ENCODE measurements at places on chromosomes 5 and 9.

GRCh38 chr5:173328844-173329490 lies 753 bp upstream of the STC2 start:
- DNase-seq, result no peak

DNA sequence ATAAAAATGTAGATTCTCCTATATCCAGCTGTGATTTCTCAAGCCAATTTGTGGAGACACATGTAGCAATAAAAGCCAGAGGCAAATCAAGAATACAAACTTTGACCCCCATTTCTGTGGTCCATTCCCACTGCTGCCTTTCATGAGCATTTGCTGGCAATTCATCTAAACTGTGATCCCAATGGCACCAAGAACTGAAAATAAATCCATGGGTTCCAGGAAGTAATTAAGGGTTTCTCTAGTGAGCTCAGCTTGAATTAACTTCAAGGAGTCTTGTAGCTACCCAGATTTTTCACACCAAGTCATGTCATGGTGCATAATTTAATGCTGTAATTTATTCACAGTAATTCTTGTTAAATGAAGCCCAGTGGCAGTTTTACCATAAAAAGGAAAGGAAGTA lies 145.0 kb upstream of the SMC2 start:
- no peak for DNase-seq

GRCh38 chr5:90111364-90112032 lies 298.1 kb downstream of the CETN3 start:
- no peak for DNase-seq

DNA sequence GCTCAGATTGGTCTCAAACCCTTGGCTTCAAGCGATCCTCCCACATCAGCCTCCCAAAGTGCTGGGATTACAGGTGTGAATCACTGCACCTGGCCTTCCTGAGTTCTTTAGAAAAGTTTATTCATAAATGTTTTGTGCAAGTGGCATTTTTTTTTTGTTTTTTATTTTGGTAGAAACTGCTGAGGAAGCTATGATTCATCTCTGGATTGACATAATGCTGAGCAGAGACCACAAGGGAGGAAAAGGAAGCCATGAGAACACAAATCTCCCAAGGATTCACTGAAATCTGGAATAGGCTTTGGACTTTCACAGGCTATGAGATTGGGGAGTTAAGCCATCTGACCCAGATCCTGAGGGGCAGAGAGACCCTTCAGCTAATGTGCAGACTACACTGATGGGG lies 3.4 kb upstream of the SLC46A2 start:
- DNase-seq, result no peak

- no peak for DNase-seq
These were observed 154.6 kb downstream of the FSTL4 start for GRCh38 chr5:133457439-133458355.

DNA sequence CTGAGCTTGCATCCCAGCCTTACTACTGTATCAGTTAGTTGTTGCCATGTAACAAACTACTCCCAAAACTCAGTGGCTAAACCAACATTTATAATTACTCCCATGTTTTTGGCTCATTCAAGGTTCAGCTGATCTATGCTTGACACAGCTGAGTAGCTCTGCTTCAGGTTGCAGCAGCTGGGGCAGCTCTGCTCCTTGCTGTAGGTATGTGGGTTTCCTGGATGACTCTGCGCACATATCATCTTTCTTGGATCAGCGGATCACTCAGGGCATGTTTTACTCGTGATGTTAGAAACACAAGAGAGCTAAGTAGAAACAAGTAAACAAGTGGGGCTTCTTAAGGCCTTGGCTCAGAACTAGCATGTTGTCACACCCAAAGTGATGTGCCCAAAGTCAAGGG lies 15.1 kb downstream of the TEK start:
- no peak for DNase-seq

- no peak for DNase-seq
These were observed 169.4 kb downstream of the PAPPA start for GRCh38 chr9:116323012-116323411.

GRCh38 chr5:859391-859790 lies 8.6 kb upstream of the ZDHHC11 start:
- DNase-seq, result no peak

GRCh38 chr5:73783828-73784227 lies 157.8 kb downstream of the ARHGEF28 start:
- peak; percentile 62 for DNase-seq

DNA sequence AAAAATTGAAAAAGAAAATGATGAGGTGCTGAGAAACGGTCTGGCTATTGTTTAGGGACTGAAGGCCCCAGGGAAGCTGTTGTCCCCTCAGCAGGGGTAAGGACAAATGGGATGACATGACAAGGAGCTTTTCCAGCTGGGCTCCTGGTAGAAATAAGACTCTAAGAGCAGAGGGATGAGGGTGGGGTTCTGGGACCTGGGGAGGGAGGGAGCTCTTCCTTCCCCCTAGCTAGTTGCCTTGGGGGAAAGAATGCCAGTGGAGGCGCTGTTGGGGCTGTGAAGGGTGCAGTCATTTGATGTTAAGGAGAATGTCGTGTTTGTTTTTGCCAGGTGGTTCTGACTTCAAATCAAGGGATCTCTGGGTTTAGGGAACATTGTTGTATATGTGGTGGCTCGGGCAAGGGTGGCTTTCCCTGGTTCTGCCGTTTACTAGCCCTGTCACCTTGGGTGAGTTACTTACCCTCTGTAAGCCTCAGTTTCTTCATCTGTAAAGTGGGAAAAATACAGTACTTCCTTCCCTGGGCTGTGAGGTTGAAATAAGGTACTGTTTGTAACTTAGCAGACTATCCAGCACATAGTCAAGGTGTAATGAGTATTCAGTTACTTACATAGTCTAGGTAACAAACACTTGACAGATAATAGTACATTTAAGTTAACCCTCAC lies 47.8 kb downstream of the WWC1 start:
- no peak for DNase-seq
